ENCODE measurements at places on chromosomes 12 and 14.
A peak's percentile ranks its signal among the peaks of the same experiment; 100 is the strongest.

GRCh38 chr12:68235576-68235975 lies 10.0 kb upstream of the IL26 start:
- DNase-seq = no peak

DNA sequence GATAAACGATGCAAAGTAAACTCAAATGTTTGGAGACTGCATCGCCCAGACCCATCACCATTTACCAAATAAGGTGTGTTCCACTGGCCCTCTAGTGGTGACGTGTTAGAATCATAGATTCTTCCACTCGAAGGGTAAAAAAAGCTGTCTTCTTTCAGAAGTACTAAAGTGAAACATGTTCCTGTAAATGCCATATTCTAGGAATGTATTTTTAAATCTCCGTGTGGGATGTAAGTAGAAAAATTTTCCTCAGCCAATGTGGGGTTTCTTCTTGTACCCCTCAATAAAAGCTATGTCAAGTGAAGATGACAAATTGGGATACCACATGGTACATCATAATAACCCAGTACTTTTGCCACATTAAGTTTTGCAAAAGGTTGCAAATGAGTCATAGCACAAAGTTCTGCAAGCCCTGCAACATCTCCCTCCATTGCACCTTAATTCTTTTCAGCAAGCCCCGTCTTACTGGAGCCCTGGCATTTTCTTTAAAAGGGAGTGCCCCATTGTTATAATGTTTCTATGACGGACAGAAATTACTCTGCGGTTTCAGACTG lies 100.8 kb downstream of the CCER1 start:
- DNase-seq = peak; percentile 78

GRCh38 chr12:27530157-27530922 lies 6.3 kb downstream of the PPFIBP1 start:
- DNase-seq = no peak

GRCh38 chr14:89110110-89110509 lies 285.7 kb downstream of the TTC8 start:
- no peak for DNase-seq

GRCh38 chr12:76898442-76898841 lies 19.6 kb upstream of the CSRP2 start:
- no peak for DNase-seq

- DNase-seq = no peak
These were observed 59.4 kb downstream of the TTC7B start for GRCh38 chr14:90756755-90757345.

DNA sequence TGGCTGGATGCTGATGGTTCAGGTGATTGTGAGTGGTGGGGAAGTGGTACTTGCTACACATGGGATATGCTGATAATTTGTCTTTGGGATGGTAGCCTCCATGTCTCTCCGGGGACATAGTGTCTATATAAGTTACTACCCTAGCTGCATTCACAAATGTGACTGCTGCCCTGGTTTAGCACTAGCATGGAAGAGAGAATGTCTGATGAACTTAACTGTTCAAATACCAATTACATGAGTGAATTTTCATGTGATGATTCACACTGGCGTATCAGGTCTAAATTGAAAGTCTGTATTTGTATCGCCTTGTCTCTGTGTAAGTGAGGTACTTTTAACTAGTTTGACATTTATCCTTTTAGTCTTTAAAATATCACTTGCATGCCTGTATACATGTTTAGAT lies 34.4 kb downstream of the ATF7IP start:
- DNase-seq = no peak

DNA sequence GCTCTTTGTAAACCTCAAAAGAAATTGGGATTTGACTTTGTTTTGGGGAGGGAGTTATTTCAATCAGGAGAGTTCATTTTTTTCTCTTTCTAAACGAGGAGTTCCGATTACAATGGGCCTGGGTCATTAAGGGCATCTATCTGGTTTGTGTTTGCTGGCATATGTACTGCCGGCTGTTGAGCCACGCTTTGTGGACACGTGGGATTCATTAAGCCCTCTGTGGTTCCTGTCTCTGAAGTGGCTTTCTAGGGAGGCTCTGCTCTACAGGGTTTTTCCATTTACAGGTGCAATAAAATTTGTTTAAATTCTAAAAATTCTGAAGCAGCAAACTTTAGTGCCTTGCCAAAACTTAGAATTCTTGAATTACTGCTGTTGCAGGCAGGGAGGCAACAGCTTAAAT lies 57.9 kb downstream of the GNS start:
- no peak for DNase-seq

GRCh38 chr12:89389755-89390661 lies 37.7 kb upstream of the DUSP6 start:
- DNase-seq = no peak

DNA sequence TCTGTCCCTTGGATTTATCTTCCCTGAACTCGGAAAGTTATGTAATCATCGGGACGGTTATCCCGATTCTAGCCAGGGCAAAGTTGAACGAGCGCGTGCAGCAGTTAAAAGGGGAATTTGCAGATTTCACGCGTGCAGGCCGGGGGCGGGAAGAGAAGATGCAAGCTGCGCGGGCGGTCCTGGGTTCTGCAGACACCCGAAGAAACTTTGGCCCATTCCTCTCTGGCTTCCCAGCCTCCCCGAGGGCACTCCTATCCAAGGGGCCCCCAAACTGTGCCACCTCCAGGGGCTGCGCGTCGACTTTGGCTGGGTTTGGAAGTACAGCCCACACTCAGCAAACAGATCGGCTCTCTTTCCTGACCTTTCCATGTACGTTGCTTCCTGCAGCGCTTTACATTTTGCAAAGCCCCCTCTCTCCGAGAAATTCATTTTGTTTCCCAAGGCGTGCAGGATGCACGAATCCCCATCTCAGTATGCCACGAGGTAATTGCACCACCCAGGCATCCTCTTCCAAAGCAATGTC lies 941 bp upstream of the PPP1CC start:
- no peak for DNase-seq

DNA sequence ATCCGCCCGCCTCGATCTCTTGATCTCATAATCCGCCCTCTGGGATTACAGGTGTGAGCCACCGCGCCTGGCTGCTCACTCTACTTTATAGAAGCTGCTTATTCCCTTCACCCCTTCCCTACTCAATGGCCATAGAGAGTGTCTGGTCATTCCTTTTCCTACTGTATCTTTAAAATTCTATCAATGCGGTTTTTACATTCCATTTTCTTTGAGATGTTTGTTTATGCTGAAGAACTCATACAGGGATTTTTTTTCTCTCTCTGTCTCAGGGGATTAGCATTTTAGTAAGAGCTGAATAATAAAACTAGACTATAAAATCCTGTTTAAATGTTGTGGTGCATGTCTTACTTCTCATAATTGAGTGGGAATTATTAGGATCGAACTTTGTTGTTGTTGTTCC lies 218.6 kb upstream of the FOXN3 start:
- DNase-seq = no peak

- no peak for DNase-seq
These were observed 14.1 kb downstream of the KRAS start for GRCh38 chr12:25236626-25237025.

- DNase-seq = no peak
These were observed 155.4 kb downstream of the SRGAP1 start for GRCh38 chr12:63999853-64000252.

DNA sequence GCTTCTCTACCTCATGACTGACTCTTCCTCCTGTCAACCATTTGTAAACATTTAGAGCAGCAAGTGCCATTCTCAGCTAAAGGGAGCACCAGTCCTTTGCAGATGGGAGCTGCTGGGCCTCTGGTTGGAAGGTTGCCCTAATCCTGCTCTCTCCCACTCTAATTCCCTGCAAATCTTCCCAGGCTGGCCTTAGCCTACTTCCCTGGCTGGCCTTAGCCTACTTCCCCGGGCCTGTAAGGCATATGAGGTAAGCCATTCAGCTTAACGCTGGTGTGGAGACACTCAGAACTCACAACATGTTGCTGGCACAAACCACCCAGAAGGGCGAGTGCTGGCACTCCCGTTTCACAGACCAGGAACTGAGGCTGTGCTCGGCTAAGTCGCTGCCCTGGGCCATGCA lies 69.0 kb downstream of the CPSF2 start:
- no peak for DNase-seq

GRCh38 chr14:36055681-36056225 lies 120.8 kb downstream of the PTCSC3 start:
- DNase-seq = no peak

DNA sequence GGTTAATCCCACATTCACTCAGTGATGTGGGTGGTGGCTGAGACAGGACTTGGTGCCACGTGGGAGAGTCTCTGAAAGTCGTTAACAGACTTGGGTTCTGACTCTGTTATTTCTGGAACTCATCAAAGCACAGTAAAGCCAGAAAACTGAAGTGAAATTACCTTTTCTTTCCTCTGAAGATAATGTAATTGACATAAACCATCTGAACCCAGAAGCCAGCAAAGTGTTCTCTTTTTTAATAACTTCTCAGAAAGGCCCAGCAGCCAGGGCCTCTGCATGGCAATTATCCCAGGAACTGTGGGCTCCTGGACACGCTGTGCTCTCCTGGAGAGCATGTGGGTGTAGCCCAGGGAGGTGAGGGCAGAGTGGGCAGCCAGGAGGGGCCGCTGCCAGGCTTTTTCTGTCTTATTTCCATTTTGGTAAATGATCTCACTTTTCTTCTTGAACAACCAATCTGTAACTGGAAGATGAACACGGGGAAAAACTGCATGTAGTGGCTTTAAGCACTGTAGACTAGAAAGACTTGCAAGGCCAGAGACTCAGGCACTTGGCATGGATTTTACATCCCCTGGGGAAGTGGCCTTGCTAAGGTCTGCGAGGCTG lies 444.1 kb upstream of the TMEM132C start:
- no peak for DNase-seq

GRCh38 chr12:56158926-56159461 lies 835 bp downstream of the MYL6 start:
- peak; percentile 63 for DNase-seq

DNA sequence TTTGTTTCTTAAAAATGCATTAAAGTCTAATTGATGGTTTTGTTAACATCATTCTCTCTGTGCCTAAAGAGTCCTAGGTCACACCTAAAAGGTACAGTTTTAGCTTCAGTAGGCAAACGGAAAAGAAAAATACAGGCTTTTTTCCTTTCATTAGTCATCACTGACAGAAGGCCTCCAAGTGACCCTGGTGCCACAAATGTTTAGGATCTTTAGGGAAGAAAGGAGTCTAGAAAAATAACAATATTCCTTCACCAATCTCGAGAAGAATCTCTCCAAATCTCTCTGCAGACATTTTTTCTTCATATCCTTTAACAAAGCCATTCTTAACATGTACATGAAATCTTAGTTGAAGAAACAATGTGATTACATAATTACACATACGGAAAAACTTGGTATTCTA lies 2.0 kb downstream of the DENND5B start:
- DNase-seq = peak; percentile 17

GRCh38 chr12:45725631-45726602 lies 3.6 kb upstream of the ARID2 start:
- DNase-seq = peak; percentile 87

DNA sequence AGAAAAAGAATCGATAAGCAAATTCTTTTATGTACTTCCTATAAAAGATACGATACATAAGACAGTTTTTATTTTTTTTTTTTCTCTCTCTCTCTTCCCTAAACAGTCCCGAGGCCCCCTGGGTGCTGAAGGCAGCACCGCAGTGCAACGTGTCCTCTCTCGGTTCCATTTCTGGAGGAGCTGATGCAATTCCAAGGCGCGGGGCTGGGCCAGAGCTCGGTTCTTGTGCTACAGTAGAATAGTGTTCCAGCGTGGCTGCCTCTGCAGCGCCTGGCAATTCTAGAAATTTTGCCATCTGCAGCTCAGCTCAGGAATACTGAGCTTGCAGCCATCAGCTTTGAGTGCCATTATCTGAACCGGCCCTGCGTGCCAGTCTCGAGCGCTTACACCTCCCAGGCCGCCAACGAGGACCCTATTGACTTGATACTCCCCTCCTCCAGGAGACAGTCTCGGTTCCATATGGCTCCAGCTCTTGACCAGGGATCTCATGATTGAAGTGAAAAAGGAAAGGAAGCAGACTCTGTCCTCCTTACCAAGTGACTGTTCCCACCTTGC lies 630 bp downstream of the ALDH1L2 start:
- DNase-seq = peak; percentile 86

DNA sequence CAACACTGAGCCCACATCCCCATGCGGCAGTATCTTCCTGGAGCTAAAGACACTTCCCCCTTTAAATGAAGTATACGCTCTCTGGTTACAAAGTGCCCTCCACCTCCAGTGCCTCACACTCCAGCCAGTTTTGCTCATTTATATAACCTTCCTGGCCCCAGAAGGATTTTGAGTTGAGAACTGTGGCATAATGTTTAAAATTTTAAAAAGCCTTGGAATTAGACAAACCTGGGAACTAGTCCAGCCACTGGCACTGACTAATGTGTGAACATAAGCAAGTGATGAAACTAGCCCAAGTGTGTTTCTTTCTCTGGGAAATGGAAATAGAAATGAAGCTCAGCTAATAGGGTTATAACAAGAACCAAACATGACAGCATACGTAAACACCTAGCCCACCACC lies 723.7 kb upstream of the USP15 start:
- peak; percentile 98 for DNase-seq

Measured in brain (organoid and tissue), 16 donors.